ENCODE measurements at places on chromosomes 6 and 20. TPM values are rescaled to one million over a fixed set of nuclear protein-coding genes. Genes with fewer than 3 reads are reported as not detected.

- DNase-seq: no peak
These were observed 58.7 kb downstream of the RALY start for GRCh38 chr20:34052414-34052813.

DNA sequence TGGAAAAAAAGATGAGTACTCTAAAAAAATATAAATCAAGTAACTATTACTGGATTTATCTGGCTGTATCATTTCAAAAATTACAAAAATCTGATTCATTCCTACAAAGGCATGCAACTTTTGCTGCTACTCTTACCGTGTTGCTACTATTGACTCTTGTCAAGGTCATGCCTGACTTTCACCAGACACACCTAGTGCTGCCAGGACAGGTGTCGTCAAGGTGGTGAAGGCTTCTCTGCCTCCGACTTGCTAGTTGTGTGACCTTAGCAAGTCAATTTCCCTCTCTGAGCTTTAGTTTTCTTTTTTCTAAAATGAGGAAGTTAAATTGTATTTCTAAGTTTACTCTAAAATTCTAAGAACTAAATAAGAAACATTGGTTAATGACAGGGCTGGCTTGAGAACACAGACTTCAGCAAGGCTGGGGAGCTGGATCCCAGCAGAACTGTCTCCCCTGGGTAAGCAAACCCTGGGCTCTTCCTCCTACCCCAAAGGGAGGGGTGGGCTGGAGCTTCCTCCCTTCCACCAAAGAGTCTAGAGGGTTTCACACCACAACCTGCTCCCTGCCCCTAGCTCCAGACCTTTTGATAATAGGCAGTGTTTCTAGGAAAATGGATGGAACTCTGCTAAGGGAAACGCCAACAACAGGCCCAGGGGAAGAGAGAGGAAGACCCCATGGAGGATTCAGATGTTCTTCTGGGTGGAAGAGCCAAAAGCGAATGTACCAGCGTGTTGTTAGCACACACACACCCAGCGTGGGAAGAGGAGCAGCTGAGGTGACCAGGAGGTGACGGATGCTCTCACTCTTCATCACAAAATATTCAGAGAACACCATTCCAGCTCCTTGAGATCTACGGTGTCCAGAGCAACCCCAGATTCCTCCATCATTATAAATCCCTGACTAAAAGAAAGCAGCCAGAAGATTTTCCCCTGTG lies 47.9 kb upstream of the CITED2 start:
- DNase-seq: no peak

GRCh38 chr6:168131464-168132415 lies 52.7 kb upstream of the FRMD1 start:
- peak; percentile 38 for DNase-seq

- DNase-seq: no peak
These were observed 1131.8 kb downstream of the GRIK2 start for GRCh38 chr6:102525336-102525735.

DNA sequence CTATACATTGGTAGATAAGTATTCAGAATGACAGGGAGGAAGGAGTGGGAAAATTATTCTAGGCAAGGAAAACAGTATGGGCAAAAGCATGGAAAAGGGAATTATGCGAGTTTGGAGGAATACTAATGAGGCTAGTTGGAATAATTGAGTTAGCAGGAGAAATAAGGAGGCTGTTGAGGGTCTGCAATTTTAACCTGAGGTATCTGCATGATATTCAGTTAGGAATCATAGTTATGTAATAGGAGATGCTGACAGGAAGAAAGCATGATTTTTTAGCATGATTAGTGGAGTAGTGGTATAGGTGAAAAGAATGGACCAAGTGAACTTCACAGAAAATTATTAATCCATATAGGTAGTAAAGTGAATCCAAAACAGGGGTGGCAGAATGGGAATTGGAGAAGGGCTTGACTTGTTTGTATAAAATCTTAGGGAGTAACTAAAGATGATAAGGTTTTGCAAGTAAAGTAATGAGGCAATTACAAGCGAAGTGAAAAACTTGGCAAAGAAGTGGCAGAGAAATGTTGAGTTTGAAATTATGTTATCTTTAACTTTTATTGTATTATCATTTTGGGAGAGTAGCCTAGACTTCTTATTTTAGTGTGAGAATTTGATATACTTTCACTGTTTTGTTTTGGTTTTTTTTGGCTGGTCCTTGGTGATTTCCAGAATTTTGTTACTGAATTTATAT lies 5.7 kb downstream of the STXBP5 start:
- no peak for DNase-seq

DNA sequence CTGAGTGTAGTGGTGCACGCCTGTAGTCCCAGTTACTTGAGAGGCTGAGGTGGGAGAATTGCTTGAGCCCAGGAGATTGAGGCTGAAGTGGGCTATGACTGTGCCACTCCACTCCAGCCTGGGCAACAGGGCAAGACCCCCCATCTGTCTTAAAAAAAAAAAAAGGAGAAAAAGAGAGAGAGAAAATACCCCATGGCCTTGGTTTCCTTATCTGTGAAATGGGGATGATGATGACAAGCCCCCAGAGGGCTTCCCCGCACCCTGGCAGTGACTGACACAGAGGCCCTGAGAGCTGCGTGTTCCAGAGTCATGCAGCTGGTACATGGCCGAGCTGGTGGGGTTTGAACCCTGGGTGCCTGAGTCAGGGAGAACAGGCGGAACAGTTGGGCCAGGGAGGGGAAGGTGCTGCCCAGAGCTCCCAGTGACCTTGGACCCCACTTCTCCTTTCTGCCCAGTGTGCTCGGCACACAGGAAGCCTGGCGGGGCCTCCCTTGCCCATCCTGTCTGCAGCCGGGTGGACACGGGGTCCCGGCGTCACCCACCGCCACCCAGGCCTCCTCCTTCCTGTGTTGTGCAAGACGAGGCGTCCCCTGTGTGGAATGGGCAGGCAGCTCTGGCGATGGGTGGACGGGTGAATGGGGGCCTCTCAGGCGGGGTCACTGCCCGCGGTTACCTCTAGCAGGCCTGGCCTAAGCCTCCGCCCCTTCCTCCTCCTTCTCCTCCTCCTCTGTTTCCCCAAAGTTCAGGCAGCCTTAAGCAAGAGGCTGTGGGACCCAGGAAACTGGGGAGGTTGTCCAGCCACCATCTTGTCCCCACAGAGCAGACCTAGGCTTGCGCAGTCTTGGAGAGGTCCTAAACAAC lies 84.2 kb downstream of the CEBPB start:
- DNase-seq: no peak

GRCh38 chr6:160137989-160138835 lies 16.6 kb downstream of the SLC22A1 start:
- peak; percentile 61 for DNase-seq

GRCh38 chr6:123415844-123416468 lies 220.8 kb downstream of the TRDN start:
- peak; percentile 54 for DNase-seq

DNA sequence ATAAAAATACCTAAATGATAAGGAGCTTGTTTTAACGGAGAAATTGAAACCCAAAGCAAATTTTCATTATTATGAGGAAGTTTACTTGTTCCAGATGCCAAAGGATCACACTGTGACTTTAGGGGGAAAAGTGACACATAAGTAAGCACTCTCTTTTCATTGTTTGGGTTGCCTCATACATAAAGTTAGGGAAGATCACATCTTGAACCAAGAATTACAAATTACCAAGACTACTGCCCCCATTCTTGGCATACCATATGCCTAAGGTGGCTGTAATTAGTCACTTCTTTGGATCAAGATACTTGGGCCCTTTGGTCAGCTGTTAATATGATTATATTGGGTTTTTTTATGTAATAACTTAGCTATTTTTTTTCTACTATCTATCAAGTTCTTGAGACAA lies 269.0 kb downstream of the COL12A1 start:
- no peak for DNase-seq

- no peak for DNase-seq
These were observed 5.8 kb downstream of the TM9SF4 start for GRCh38 chr20:32115211-32115767.

DNA sequence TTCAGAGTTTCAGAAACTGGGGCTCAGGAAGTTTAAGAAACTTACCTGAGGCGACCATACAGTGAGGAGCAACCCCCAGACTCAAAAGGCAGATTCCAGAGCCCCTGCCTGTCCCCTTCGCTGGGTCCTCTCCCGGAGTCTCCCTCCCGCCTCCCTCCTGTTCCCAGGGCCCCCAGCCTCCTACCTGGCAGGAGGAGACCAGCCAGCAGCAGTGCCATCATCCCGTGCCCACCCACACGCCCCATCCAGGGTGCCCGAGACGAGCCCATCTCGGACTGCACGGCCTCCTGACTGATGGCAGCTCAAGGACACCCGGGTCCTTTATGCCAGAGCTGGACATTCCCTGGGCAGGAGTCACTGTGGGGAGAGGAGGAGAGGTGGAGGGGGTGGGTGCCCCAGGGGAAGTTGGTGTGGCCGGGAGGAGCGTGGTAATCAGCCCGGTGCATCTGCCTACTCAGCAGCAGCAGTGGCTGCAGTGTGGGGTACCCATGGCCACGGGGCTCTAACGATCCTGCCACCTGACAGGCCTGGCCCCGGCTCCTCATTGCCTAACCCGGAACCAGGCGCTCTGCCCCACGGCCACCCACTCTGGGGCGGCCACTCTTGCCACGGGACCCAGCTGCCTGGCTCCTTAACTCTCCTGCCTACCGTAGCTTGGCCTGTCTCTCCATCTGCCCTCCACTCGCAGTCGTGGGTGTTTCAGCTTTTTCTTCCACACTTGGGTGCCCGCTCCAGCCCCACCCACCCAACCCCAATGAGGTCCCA lies at the start of gene CDSN:
Gene CDSN (minus strand): TSS at position 296 of the 765 bp plus-strand sequence. CDS start 27 bp downstream, at position 269.
- DNase-seq: no peak

DNA sequence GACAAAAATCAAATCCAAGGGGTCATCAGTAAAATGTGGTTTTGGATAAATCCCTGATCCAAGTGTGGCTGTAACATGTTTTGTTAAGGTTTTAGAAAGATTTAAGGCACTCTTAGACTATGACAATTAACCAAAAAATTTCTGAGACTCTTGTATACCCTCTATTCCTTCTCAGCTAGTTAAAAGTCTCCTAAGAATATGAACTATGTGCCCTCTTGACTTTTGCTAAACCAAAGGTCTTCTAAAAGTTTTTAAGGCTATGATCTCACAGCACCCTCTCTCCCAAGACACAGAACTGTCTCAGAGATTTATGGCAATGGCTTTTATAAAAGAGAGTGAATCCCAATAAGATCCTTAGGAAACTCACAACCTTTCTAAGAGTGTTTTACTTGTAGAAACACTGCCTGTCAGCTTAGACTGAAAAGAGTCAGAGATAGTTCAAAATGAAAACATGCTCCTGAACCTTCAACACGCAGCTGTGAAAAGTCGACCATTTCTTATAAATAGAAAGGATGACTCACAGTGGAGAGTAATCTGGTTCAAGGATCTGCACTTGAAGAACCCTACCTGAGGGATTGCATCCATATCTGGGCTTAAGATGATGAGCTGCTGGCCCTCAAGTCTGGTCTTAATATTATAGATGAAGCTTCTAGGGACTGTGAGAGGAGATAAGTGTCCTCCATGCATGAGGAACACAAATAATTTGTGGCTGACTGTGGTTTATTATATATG lies 388.4 kb upstream of the GJE1 start:
- no peak for DNase-seq

GRCh38 chr6:63795826-63796225 lies 160.2 kb downstream of the PHF3 start:
- no peak for DNase-seq

- no peak for DNase-seq
These were observed 120.4 kb downstream of the PHACTR3 start for GRCh38 chr20:59724457-59725366.

GRCh38 chr6:155067956-155068615 lies 73.0 kb downstream of the TIAM2 start:
- DNase-seq: no peak

DNA sequence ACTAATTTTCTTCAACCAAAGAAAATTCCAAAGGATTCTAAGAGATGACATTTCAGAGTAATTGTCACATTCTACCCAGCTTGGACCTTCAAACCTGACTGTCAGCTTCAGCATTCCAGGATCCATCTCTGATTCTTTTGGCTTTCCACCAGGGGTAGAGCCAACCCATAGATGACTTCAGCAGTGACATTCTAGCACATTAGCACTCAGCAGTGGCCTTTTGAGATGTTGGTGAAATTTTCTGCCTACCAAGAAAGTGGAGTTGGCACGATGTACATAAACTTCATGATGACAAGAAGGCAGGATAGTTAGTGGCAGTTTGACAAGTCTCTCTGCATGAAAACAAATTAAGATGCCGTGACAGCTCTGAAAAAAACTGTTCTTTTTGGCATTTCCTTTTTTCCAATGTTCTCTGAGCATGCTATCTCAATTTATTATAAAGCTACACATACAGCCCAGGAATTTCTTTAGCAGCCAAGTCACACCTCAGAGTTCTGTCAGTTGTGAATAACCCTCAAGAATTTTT lies 466.5 kb upstream of the RNF217 start:
- no peak for DNase-seq

DNA sequence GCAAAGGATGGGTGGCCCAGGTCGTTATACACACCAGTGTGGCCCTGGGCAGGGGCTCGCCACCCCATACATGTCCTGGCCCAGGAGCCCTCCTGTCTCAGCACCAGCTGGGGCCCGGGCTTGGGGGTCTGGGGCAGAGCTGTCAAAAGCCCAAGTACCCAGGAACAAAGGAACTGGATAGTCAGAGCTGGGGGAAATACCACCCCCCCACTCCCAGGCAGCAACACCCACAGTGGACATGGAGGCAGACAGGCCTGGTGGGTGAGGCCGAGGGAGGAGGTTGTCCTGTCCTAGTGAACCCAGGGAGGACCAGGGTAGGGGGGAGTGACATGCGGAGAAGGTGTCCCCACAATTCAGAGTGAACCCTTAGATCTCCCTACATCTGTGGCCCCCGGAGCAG lies 406.5 kb downstream of the CDH4 start:
- no peak for DNase-seq

- DNase-seq: no peak
These were observed 1.3 kb downstream of the C20orf202 start for GRCh38 chr20:1204576-1204975.

GRCh38 chr20:56503916-56504315 lies 20.6 kb upstream of the FAM209A start:
- no peak for DNase-seq

GRCh38 chr6:291204-291696 lies 1.0 kb upstream of the DUSP22 start:
- DNase-seq: no peak

- DNase-seq: no peak
These were observed 21.0 kb downstream of the BLOC1S5 start for GRCh38 chr6:8043221-8043620.

GRCh38 chr6:83860359-83860755 lies 868 bp downstream of the CYB5R4 start:
- no peak for DNase-seq

The DDX39B gene
- total RNA-seq: 336 TPM

The VWA7 gene
- 0.74 TPM for total RNA-seq

The MANEA gene
- 7.5 TPM for total RNA-seq

The OPN5 gene
- 12.1 TPM for total RNA-seq

The SFTA2 gene
- total RNA-seq: 2.8 TPM

The SUPT3H gene
- 28.5 TPM for total RNA-seq

The RIPK1 gene
- 34.7 TPM for total RNA-seq

The CST5 gene
- not detected for total RNA-seq

The FBXO9 gene
- 61.5 TPM for total RNA-seq

The CCDC170 gene
- total RNA-seq: 0.31 TPM

The OPRL1 gene
- total RNA-seq: 10.2 TPM

The CFB gene
- total RNA-seq: not detected

The RAB32 gene
- total RNA-seq: 37.0 TPM
